ENCODE measurements at places on chromosomes 13 and 19. TPM values are rescaled to one million over a fixed set of nuclear protein-coding genes. Genes with fewer than 3 reads are reported as not detected.

ARHGEF1 gene
- total RNA-seq = 75.3 TPM

SHD gene
- not detected for total RNA-seq

OVOL3 gene
- not detected for total RNA-seq

ARGLU1 gene
- total RNA-seq = 112 TPM

ZNF729 gene
- not detected for total RNA-seq

GRCh38 chr19:35353635-35354034 is 4.6 kb upstream of the FFAR3 start:
- H3K4me3 ChIP-seq = no peak overlapping the region
- H3K27me3 ChIP-seq = no peaks in the 10 kb centered on the region
- H3K4me1 ChIP-seq = no peaks in the 10 kb centered on the region
- DNase-seq = no peak
- H3K36me3 ChIP-seq = no peaks in the 10 kb centered on the region

GRCh38 chr13:51532736-51533197 is 51.5 kb upstream of the WDFY2 start:
- no peak overlapping the region for H3K27ac ChIP-seq
- no peaks in the 10 kb centered on the region for H3K27me3 ChIP-seq
- H3K4me3 ChIP-seq = no peak overlapping the region
- no peaks in the 10 kb centered on the region for H3K4me1 ChIP-seq
- no peak for DNase-seq

GRCh38 chr13:75173457-75174356 is 308.3 kb downstream of the TBC1D4 start:
- H3K27me3 ChIP-seq = no peaks in the 10 kb centered on the region
- no peaks in the 10 kb centered on the region for H3K4me1 ChIP-seq
- no peak overlapping the region for H3K4me3 ChIP-seq
- DNase-seq = no peak
- no peak overlapping the region for H3K27ac ChIP-seq

DNA sequence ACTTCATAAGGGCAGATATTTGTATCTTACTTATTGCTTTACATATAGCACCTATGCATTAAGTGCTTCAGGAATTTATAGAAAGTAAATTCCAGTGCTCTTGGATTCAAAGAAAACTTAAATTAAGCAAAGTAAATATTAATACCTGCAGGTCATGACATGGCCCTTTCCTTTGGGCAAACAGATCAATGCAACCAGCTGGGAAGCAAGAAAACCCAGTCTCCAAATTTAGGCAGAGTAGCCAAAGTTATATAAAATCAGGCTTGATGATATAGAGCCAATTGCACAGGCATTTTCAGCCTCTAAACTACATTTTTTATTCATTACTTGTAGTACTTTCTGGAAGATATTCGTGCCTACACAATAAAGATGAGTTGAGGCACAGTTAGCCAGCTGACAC is 16.9 kb downstream of the TGDS start:
- H3K27ac ChIP-seq = no peak overlapping the region
- peaks cover 34% of the 10 kb centered on the region for H3K36me3 ChIP-seq
- no peak for DNase-seq
- no peak overlapping the region for H3K4me3 ChIP-seq
- no peaks in the 10 kb centered on the region for H3K27me3 ChIP-seq

- peak overlapping the region; percentile 64 for H3K27ac ChIP-seq
- H3K4me1 ChIP-seq = no peaks in the 10 kb centered on the region
- peaks cover 26% of the 10 kb centered on the region for H3K36me3 ChIP-seq
- no peaks in the 10 kb centered on the region for H3K27me3 ChIP-seq
Observed at GRCh38 chr19:3593156-3593555, 7.9 kb downstream of the GIPC3 start.

GRCh38 chr19:53824134-53824611 is at the start of gene NLRP12:
Gene NLRP12, minus strand, starts transcription at chr19:53824314. Its CDS starts 140 bp downstream, at chr19:53824174.
- no peaks in the 10 kb centered on the region for H3K27me3 ChIP-seq
- no peak within 1 kb of the TSS for H3K27ac ChIP-seq
- DNase-seq = no peak
- H3K4me1 ChIP-seq = no peaks in the 10 kb centered on the region

DNA sequence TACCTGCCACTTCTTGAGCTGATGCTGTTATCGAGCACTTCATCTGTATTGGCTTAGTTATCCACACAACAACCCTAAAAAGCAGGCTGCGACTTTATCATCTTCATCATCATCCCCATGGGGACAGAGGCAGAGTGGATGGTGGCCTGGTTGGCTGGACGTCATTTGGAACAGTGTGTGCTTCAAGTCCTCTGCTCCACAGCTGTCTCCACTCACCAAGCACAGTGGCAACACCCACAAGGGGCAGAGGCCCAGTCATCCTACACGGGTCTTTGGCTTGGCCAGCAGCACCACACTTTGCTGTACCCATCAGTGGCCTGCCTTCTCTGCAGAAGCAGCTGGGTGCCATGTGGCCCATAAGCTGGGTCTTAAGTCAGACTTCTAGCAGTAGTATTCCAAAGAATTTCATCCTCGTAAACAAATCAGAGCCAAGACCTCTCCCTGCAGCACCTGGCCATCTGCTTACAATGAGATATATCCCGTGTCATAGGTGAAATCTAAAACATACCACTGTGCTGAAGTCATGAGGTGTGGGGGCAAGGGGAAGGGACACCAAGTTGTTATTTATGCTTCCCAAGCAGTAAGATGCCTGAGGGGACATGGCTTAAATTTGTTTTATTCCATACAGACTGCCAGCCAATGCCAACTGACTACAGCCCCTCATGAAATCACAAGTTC is 47.9 kb upstream of the EPHX3 start:
- H3K4me3 ChIP-seq = no peak overlapping the region
- no peaks in the 10 kb centered on the region for H3K27me3 ChIP-seq
- H3K27ac ChIP-seq = peak overlapping the region; percentile 75
- H3K36me3 ChIP-seq = no peaks in the 10 kb centered on the region
- no peak for DNase-seq

- no peaks in the 10 kb centered on the region for H3K36me3 ChIP-seq
- DNase-seq = no peak
- H3K4me1 ChIP-seq = peaks cover 22% of the 10 kb centered on the region
- H3K27ac ChIP-seq = no peak overlapping the region
Observed at GRCh38 chr19:6239871-6240676, 39.7 kb downstream of the MLLT1 start.

- peak overlapping the region; percentile 41 for H3K27ac ChIP-seq
- no peaks in the 10 kb centered on the region for H3K36me3 ChIP-seq
- no peaks in the 10 kb centered on the region for H3K27me3 ChIP-seq
- H3K4me1 ChIP-seq = peaks cover 16% of the 10 kb centered on the region
- no peak for DNase-seq
- H3K4me3 ChIP-seq = no peak overlapping the region
Observed at GRCh38 chr13:30241532-30241931, 65.8 kb downstream of the KATNAL1 start.

DNA sequence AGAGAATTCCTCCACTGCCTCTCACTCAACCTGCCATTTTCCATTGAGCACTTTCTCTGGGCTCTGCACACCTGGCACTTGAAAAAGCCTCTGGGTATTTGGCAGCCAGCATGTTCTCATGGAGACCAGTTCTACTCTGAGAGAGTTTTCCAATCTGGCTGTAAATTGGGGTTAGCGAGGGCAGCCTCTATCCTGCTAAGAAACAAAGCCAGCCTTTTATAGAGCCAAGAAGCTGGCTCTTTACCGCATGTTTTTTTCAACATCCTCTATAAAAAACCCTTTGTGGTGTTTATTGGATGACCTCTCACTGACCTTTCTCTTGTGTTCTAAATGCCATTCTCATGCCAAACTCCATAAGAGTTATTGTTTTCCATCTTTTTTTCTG is 52.6 kb upstream of the RCBTB2 start:
- no peak overlapping the region for H3K27ac ChIP-seq
- peaks cover 27% of the 10 kb centered on the region for H3K4me1 ChIP-seq
- no peaks in the 10 kb centered on the region for H3K27me3 ChIP-seq

DNA sequence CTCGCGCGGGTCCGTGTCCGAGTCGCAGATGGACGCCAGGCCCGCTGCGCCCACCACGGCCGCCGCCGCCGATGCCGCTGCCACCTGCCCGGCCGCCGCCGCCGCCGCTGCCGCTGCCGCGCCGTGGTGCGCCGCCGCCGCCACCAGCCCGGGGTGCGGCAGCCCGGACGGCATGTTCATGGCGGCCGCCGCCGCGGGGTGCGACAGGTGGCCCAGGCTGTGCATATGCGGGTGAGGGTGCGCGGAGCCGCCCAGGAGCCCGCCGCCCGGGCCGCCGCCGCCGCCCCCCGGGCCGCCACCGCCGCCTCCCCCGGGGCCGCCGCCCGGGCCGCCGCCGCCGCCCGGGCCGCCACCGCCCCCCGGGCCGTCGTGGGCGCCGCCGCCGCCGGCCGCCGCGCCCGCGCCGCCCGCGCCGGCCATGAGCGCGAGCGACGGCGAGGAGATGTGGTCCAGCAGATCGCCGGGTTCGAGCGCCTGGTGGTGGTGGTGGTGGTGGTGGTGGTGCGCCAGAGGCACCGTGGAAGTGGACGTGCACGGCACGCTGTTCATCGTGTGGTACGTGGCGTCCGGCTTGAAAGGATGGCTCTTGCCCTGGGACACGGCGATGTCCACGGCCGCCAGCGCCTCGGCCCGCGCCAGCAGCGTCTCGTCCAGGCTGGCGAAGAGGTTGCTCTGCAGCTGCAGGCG is 1.3 kb downstream of the POU4F1 start:
- H3K27ac ChIP-seq = no peak overlapping the region
- peaks cover 60% of the 10 kb centered on the region for H3K27me3 ChIP-seq
- no peaks in the 10 kb centered on the region for H3K36me3 ChIP-seq
- peaks cover 21% of the 10 kb centered on the region for H3K4me1 ChIP-seq
- peak overlapping the region; percentile 65 for H3K4me3 ChIP-seq
- no peak for DNase-seq

GRCh38 chr13:107088061-107088460 is 520.1 kb upstream of the ARGLU1 start:
- H3K4me1 ChIP-seq = peaks cover 12% of the 10 kb centered on the region
- H3K27ac ChIP-seq = no peak overlapping the region
- no peak for DNase-seq
- H3K36me3 ChIP-seq = no peaks in the 10 kb centered on the region

DNA sequence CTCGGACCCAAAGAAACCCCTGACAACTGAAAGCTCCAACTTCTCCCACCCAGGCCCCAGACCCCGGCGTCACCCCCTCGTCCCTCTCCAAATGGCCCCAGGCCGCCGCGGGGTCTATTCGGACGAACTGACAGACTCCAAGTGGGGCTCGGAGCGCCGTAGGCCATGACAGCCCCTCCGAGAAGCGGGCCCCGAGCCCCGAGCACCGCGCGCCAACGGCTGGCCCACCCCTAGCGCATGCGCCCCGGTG is 360 bp downstream of the DDX39A start:
- no peaks in the 10 kb centered on the region for H3K27me3 ChIP-seq
- peak overlapping the region; percentile 70 for H3K27ac ChIP-seq
- no peak for DNase-seq
- peak overlapping the region; percentile 98 for H3K4me3 ChIP-seq
- peaks cover 4% of the 10 kb centered on the region for H3K36me3 ChIP-seq

- peaks cover 8% of the 10 kb centered on the region for H3K4me1 ChIP-seq
- H3K36me3 ChIP-seq = no peaks in the 10 kb centered on the region
- peak; percentile 87 for DNase-seq
Observed at GRCh38 chr19:42396381-42397262, 6.5 kb upstream of the CNFN start.

DNA sequence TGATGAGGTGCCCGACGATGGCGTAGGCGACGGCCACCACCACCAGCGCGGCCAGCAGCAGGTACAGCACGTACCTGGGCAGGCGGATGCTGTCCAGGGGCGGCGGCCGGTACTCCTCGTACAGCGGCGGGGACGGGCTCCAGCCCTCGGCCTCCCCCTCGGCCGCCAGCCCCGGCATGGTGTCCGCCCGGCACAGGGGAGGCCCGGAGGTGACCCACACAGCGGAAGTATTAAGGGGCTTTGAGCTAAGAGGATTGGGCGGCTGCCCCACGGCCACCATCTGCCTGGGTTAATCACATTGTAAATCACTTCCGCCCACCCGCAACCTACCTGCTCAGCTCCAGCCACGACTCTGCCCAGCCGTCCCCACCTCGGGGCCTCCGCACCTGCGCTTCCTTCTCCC is at the start of gene SMIM44:
TSS of gene SMIM44 (minus strand) at position 216 of the 403 bp plus-strand sequence. CDS start at position 178, 38 bp downstream.
- no peak within 1 kb of the TSS for H3K4me3 ChIP-seq
- H3K36me3 ChIP-seq = no peaks in the 10 kb centered on the region
- H3K4me1 ChIP-seq = no peaks in the 10 kb centered on the region
- no peaks in the 10 kb centered on the region for H3K27me3 ChIP-seq
- DNase-seq = no peak

DNA sequence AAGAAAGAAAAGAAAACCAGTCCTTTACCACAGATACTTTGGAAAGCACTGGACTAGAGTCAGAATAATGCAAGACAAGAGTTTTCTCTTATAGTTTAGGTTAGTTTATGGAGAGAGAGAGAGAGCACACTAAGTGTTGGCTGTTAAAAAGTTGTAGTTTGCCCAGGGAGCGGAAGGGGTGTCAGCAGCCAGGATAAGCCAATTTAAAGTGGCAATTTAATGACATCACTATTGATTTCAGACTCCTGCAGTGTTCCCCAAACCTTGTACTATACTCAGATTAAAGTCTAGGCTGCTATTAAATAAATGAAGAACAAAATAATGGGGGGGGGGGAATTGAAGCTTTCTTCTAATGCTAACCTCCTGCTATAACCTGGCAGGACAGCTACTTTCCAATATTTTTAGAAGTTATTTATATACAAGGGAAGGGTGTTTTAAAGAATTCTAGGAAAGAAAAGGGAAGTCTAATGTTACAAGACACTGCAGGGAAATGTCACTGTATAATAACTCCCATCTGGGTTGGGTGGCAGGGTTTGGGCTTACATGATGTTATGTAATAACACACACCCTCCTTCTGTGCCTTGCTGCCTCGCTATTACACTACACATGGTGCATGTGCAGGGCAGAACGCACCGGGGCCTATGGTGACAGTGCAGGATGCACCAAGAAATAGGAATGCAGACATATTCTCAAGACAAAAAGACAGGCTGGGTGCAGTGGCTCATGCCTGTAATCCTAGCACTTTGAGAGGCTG is 19.9 kb downstream of the TPT1 start:
- H3K4me3 ChIP-seq = no peak overlapping the region
- H3K27me3 ChIP-seq = no peaks in the 10 kb centered on the region
- DNase-seq = no peak

DNA sequence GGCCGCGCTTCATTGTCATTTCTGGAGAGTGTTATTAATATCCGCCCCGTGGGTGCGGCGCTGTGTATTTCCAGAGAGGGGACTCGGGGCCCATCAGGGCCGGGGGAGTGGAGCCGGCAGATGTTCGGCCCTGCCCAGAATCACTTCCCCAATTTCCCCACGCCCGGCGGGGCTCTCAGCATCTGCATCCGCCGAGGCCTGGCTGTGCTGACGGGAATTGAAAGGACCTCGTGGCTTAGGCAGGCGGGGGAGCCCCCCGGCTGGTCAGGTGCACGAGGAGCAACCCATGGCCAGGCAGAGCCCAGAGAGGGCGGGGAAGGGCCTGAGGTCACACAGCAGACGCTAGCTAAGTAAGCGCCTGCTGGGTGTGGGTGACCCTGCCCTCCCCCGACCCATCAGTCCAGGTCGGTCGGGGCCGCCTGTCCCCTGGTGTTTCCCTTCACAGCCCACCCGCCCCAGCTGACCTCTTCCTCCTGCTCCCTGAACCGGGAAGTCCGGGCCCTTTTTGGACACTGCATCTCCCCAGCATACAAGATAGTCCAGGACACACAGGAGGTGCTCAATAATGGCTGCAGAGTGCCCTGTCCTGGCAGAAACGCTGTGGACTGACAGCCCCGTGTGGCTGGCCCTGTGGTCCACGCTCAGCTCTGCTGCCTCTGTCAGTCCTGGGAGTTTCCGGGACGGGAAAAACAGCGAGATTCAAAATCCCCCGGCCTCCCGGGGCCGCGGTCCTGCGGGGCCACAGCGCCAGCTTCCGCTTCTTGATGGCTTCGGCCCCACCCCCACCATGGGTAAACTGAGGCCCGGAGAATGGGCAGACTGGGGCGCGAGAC is 22.1 kb downstream of the ARID3A start:
- no peak for DNase-seq
- H3K4me3 ChIP-seq = no peak overlapping the region
- H3K36me3 ChIP-seq = no peaks in the 10 kb centered on the region
- no peaks in the 10 kb centered on the region for H3K4me1 ChIP-seq
